HEK293T (cell line): ENCODE measurements at places on chromosomes 3 and 15.

GRCh38 chr3:79140708-79141107 is 627.1 kb downstream of the ROBO1 start:
- DNase-seq, result no peak

DNA sequence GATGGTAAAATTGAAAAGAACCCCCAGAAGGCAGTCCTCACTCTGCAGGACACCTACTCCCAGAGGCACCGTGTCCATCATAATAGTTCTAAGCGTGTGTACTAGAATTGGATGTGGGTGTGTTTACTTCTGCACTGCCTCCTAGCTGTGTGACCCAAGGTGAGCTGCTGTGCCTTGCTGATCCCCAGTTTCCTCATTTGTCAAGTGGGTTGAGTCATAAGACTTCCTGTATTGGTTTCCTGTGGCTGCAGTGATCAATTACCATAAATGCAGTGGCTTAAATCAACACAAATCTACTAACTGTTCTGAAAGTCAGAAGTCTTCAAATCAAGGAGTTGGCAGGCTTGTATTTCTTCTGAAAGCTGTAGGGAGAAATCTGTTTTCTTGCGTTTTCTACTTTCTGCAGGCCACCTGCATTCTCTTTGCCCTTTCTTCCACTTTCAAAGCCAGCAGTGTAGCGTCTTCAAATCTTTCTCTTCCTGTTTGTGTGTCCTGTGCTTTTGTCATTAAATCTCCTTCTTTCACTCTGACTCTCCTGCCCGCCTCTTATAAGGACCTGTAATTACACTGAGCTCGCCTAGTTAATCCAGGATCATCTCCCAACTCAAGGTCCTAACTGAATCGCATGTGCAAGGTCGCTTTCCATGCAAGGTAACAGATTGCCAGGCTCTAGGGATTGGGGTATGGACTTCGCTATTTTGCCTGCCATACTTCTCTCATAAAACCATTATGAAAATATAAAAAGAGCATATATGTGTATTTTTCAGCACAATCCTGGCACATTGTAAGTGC is 59.0 kb downstream of the RORA start:
- no peak for DNase-seq

DNA sequence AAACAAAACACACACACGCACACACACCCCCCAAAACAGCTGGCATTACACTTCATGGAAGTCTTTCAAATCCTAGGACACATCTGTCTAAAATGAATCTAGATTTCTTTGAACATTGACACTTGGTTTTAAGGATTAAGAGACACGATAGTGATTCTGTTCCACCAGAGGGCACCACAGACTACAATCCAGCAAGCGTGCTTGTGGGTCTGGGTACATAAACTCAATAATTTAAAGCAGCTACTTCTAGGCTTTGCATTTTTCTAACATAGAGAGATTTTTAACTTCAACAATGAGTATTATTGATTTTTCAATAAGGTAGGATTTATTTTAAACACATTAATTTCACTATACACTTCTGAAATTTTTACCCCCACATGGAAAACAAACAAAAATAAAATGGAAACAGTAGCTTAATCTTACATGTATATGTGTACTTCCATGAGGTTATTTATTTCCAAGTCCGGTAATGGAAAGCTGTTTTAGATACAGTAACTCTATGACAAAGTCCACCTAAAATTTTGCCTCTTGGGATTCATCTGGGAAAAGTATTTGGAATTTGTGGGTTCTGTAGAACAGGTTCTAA is 564.0 kb upstream of the TGFBR2 start:
- DNase-seq, result peak; percentile 55

- no peak for DNase-seq
Observed at GRCh38 chr3:46778101-46778500, 60.4 kb upstream of the PRSS50 start.

DNA sequence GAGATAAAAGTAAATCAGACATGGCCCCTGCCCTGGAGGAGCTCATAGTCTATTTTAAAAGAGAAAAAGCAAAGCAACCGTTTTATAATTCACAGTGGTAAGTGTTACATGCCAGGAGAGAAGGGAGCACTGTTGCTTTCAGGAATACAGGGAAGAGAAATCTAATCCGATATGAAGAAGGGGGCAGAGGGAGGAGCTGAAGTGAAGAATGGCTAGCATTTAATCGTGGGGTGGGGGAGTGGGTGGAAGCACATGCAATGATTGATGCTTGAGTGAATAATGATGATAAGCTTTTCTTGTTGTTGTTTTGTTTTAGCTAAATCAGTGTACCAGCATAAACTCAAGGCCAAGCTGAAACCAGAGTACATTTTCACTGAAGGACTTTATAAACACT is 629.5 kb downstream of the MAGI1 start:
- DNase-seq, result no peak

DNA sequence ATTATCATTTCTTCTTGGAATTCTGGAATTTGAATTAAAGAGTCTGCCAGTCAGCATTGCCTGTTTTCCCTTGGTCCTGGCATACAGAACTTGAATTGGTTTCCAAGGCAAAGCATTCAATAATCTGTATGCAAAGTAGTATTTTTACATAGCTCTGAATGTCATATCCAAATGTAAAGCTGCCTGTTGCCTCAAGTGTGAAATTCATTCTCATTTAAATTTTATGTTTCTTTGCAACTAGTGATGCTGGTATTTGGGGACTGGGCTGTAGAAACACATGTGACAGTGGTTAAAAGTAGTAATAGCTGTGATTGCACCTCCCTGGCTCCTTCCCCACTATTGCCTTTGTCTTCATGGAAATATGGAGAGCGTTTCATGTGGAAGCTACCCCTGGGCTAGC is 743.9 kb upstream of the GOLIM4 start:
- no peak for DNase-seq

DNA sequence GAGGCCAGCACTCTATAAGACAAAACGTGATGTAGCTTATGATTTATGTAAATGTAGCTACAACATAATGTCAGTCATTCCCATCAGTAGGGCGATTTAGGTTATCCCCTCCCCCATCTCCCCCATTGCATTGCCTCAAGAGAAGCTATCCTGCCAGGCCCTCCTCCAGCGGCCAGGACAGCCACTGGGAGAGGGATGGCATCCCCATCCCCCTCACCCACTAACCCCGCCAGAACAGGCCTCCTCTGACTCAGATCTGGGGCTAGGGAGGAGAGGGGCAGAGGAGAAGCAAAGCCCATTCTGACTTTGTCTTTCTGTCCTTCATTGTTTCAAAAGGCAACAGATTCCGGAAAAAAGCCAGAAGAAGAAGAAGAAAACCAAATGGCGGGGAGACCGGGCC is 32.6 kb upstream of the ESYT3 start:
- DNase-seq, result no peak

GRCh38 chr3:17301271-17301670 is 416.5 kb downstream of the PLCL2 start:
- no peak for DNase-seq

GRCh38 chr3:58237941-58238681 is 519 bp downstream of the ABHD6 start:
- DNase-seq, result peak; percentile 36

DNA sequence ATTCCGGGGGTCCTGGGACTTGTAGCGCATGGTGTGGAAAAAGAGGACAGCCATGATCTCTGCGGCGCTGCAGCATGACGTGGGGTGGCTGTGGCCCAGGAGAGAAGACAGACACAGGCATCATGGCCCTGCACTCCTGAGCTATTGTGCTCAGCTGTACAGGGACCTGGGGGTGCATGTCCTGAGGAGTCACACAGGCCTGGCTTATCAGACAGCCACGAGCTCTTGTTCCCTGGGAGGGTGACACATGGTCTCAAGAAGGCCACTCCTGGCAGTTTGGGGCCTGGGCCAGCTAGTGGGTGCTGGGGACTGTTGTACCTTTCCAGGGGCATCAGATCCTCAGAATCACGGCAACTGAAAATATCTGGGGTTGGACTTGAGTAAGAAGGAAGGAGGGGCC is 13.7 kb downstream of the TKT start:
- DNase-seq, result no peak

DNA sequence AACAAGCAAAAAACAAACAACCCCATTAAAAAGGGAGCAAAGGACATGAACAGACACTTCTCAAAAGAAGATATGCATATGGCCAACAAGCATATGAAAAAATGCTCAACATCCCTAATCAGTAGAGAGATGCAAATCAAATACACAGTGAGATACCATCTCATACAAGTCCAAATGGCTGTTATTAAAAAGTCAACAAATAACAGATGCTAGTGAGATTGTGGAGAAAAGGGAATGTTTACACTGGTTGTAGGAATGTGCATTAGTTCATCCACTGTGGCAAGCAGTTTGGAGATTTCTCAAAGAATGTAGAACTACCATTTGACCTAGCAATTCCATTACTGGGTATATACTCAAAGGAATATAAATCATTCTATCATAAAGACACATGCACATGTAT is 44.5 kb downstream of the RIOX2 start:
- DNase-seq, result no peak

- DNase-seq, result no peak
Observed at GRCh38 chr3:44516230-44516629, 38.8 kb upstream of the ZNF445 start.

- no peak for DNase-seq
Observed at GRCh38 chr3:18716101-18716500, 291.0 kb upstream of the SATB1 start.

- peak; percentile 68 for DNase-seq
Observed at GRCh38 chr3:126245811-126246727, 65.7 kb upstream of the ALDH1L1 start.

GRCh38 chr3:128100638-128101037 is 23.0 kb downstream of the RUVBL1 start:
- DNase-seq, result no peak
